ENCODE measurements at places on chromosomes 4 and X. TPM values are rescaled to one million over a fixed set of nuclear protein-coding genes. Genes with fewer than 3 reads are reported as not detected.

ADH1A gene
- total RNA-seq: not detected

NDP gene
- not detected for total RNA-seq

BST1 gene
- total RNA-seq: 0.80 TPM

BMP2K gene
- total RNA-seq: 42.4 TPM

MMRN1 gene
- 6.8 TPM for total RNA-seq
